ENCODE measurements at places on chromosomes 6 and 20.

GRCh38 chr6:35647400-35647799 is 41.3 kb downstream of the FKBP5 start:
- DNase-seq = no peak

GRCh38 chr20:44415833-44416715 is 59.6 kb upstream of the TTPAL start:
- no peak for DNase-seq

DNA sequence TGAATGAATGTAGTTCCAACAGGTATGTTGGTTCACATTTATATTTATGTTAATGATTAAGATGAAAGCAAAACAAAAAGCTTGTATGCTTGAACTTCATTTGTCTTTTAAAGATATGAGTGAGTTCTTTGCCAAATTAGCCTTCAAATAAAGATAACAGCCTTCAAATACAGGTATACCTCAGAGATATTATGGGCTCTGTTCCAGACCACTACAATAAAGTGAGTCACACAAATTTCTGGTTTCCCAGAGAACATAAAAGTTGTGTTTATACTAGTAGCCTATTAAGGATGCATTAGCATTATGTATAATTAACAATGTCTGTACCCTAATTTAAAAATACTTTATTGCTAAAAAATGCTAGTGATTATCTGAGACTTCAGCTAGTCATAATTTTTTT is 245.3 kb upstream of the MAN1A1 start:
- no peak for DNase-seq

DNA sequence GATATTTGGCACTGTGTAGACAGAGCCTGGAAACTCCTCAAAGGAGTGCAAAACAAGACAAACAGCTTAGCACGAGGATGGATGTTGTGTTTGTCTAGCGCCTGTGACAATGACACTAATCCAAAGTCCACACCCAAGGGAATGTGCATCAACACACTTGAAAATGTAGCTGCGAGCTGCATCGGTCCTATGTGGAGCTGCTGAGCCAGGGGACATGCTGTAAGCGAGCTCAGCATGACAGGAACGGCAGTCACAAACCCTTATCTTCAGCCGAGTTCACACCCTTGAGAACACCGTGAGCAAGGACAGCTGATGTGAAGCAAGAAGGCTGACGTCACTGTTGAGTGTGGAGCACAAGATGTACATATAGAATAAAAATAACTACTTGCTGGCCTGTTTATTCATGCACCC is 684.3 kb downstream of the QKI start:
- no peak for DNase-seq

- DNase-seq = no peak
These were observed 199.9 kb upstream of the PRDM1 start for GRCh38 chr6:105886066-105886813.

DNA sequence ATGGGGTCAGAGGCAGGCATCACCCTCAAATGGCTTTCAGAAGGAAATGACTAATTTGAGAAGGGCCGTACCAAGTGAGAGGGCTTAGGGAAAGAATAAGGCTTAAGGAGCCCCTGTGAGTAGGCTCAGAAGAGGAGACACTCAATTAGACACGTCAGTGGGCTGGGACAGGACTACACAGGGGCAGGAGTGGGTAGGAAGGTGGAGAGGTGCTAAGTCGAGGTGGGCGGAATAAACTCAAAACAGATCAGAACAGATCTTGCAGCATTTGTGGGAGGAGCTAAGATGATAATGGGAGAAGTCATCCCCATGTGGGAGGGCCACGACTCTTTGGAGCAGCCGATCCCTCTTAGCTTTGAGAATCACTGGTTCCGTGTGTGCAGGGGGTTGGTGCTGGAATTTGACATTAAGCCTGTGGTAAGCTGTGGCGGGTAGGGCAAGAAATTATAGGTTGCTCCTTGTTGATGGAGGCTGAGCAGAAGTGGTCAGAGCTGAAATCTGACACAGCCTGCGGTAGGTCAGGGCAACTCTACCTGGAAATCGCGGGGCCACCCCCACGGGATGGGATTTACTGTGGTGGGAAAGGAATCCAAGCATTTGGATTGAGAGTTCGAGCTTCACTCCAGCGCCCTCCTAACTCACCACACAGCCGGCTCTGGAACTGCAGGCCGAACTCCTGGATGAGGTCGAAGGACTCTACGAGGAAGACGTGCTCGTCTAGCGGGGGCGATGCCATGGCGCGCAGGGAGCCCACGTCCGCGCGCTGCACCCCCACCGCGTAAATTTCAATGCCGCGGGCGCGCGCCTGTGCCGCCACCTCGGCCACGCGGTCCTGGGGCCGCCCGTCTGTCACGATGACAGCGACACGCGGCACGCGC is 2.8 kb upstream of the RBPJL start:
- DNase-seq = no peak

- no peak for DNase-seq
These were observed 7.1 kb downstream of the STXBP5 start for GRCh38 chr6:147211349-147211748.

DNA sequence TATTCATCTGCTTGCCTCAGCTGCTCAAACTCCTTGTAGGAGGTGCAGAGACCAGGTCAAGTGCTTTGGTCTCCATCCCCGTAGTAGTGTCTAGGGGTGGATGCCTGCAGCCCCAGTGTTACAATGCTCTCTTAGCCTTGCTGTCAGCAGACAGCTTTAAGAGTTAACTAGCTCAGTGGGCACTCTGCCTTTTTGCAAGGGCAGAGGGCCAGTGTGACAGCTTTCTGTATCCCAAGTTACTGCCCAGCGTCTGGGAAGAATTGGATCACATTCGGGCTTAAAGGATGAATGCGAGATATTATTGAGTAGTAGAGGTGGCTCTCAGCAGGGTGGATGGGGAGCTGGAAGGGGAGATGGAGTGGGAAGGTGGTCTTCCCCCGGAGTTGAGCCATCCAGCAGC is 339.9 kb upstream of the RNF217 start:
- DNase-seq = no peak

GRCh38 chr6:45710304-45710821 is 305.3 kb downstream of the CLIC5 start:
- DNase-seq = peak; percentile 87

DNA sequence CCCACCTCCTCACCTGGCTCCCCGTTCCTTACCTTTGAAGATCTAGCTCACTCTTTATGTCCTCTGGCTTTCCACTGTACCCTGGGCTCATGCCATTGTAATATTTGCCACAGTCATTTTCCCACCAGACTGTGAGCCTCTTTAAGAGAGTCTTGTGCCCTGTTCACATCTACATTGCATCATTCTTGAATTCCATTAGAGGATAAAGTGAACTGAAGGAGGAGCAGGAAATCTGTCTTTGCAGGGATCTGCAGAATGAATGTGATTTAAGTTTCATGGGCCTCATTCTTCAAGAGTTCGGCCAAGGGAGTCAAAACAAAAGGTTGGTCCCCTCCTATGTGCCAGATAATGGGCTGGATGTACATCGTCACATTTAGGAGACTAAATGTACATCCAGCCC is 272.6 kb upstream of the CITED2 start:
- no peak for DNase-seq

DNA sequence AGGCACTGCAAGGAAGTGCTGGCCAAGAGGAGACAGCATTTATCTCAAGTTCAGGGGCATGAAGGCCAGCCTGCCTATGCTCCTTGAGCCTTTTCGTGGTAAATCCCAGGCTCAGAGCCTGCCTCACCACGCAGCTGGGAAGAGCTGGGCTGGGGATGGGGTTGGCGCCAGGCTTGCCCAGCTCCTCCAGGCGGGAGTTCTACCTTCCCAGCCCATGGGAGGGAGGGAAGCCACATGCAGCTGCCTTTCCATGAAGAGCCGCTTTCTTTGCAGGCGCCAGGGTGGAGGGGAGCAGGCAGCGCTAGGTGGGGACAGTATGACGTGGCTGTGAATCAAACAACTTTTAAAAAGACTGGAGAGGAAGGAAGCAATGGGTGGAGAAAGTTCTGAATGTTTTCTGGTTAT is 19.5 kb upstream of the SIRT5 start:
- DNase-seq = no peak

DNA sequence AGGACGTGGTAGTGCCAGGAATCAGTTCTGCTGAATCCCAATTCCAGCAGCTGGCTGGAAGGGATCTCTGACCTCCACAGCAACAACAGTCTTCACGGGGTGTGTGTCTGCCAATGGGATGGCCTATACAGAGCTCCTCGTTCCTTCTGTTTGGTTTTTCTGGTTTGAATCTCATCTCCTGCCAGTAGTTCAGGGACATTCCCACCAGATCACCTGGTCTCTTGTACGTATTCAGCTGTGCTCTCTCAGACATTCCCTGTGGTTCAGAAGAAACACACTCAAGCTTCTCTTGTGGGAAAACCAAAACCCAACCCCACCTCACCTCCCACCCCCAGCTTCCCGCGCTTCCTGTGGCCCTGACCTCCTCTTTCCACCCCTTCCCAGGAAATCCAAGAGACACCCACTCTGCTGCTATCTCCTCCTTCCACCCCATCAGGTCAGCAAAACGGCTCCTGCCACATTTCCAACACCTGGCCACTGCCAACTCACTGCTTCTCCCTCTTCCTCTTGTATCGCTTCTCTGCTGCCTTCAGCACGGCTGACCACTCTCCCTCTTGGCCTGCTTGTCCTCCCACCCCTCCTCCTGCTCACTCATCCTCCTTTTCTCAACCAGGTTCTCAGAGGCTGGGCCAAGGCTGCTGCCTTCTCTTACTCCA is 63.3 kb upstream of the PTGIS start:
- no peak for DNase-seq

DNA sequence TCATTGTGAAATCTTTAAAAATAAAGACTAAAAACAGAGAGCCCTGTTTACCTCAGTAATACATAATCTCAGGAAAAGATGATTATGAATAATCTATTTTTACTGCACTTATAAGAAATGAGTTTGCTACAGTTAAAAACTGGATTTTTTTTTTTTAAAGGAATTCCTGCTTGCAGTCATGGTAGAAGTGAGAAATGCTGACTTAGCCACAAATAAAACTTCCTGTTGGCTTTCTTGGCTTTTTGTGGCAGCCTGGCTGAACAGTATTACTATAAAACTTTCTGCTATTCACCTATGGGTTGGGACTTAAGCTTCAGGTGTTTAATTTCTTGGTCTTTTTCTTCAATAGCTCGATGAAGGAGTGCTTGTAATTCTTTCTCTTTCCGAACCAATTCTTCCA is 12.0 kb upstream of the MAP7 start:
- DNase-seq = no peak

- no peak for DNase-seq
These were observed 345.0 kb downstream of the QKI start for GRCh38 chr6:163759542-163759941.

- no peak for DNase-seq
These were observed 2.4 kb upstream of the DBNDD2 start for GRCh38 chr20:45405571-45406259.

GRCh38 chr20:53869466-53870258 is 200.7 kb downstream of the BCAS1 start:
- peak; percentile 36 for DNase-seq

GRCh38 chr6:105276374-105276773 is 96.6 kb upstream of the POPDC3 start:
- no peak for DNase-seq

- DNase-seq = no peak
These were observed 38.5 kb upstream of the MLIP start for GRCh38 chr6:54072635-54073313.

DNA sequence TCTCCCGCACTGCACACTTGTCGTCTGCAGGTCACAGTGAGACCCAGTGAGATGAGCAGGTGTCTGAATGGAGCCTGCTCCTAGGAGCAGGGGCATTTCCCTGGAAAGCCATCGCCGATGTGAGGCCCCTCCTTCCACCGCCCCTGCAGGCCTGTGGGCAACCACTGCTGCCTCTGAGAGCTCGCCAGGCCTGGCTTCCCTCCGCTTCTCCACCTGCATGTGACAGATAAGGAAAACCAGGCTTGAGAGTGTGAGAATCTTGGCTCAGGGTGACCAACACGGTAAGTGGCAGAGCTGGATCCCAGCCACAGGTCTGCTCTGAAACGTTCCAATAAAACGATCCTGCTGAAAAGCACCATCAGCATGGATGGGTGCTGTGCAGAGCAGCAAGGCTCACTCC is 332.8 kb downstream of the CDH4 start:
- no peak for DNase-seq

DNA sequence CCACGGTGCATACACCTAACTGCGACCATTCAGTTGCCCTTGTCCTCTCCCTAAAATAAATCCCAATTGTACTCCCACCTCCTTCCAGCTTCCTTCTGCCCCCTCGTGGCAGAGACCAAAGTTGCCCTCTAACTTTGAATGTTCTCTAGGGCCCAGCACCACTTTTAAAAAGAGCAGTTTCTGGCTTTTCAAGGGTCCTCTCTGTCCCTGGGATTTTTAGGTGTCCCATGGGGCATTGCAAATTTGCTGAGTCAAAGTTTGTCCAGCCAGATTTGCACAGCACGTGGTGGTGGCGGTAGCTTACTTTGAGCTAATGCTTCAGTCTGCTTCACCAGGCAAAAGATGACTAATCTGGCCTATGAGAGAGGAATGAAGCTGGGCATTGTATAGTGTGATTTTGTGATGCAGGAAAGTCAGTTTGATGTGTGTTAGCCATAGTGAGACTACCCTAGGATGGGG is 100.2 kb downstream of the PERP start:
- peak; percentile 7 for DNase-seq

DNA sequence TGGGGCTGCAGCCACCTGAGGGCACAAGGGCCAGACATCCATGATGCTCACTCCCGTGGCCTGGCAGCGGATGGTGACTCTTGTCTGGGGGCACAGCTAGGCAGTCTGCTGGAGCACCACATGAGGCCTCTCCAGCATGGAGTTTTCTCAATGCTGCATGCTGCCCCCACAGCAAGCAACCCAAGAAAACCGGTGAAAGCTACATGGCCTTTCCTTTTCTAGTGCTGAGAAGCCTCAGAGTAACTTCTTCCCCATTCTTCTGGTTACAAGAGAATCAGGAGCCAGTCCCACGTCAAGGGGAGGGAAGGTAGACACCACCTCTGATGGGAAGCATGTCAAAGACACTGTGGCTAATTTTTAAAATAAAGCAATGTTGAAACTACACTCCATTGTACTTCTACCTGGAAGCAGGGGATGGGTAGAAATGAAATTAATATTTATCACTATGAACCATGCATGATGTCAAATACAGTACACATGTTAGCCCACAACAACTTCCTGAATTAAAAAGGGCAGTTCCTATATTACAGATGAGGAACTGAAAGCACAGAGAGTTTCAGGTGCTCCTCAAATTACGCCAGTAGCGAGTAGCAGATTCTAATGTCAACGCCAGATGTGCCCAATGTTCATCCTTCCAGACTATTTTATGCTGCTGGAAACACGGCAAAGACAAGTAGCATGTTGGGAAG is 101.5 kb downstream of the LAMP5 start:
- no peak for DNase-seq

Data from stimulated activated CD8-positive, alpha-beta memory T cell treated with anti-CD3 and anti-CD28 coated beads, Interleukin-2, amount 100 ng/mL, for 48 hours (primary cell).